ENCODE measurements at places on chromosomes 5 and 9.

- DNase-seq: no peak
These were observed 226.5 kb upstream of the NREP start for GRCh38 chr5:111983459-111983858.

GRCh38 chr5:159509002-159509660, 178.8 kb upstream of the IL12B start:
- DNase-seq: no peak

GRCh38 chr5:86806206-86806605, 188.5 kb downstream of the COX7C start:
- DNase-seq: no peak

DNA sequence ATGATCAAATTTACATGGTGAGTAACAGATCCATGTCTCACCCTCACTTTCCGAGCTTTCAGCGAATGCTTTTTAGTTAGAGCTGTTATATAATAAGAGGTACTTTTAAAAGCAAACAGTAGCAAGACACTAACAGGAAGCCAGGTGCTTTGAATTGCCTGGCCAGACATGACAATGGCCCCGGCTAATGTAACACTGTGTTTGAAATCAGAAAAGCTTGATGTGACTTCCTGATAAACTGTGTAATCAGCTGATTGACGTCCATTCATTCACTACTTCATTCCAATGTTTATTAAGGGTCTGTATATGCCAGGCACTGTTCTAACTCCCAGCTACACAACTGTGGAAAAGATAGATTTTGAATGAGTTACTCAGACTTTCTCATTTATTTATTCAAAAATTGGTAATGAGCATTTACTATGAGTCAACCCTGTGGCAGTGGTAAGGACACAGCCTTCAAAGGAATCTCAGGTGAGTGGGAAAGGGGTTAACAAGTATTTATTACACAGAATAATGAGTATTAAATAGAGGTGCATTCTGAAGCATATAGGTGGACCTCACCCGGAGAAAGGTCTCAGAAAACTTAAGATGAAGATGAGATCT, 26.6 kb downstream of the DPYSL3 start:
- no peak for DNase-seq

DNA sequence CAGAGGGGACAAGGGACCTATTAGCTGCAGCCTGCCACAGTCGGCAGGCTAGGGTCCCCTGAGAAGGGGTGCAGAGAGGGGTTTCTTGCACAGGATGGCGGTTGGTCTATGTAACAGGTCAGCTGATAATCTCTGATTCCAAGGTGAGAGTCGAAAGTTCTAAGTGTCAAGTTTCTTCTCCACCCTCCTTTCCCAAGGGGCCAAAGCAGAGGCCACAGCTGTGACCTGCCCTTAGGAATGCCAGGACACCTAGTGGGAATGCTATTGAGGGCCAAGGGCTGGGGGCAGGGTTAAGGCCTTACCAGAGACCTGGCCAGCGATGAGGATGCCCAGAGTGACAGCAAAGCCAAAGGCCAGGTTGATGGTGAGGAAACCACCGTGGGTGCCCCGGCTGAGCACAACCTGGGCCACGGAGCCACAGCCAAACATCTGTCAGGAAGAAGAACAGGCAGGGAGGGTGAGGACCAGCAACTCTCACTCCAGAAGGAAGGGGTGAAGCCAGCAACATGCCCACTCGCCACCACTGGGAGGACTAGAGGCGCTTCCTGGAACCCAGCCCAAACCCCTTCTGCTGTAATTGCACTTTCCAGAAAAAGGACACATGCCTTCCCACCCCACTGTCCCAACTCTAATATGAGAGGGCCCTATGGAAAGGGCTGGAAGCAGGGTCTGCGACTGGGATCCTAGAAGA, 3.8 kb downstream of the AQP3 start:
- DNase-seq: no peak

DNA sequence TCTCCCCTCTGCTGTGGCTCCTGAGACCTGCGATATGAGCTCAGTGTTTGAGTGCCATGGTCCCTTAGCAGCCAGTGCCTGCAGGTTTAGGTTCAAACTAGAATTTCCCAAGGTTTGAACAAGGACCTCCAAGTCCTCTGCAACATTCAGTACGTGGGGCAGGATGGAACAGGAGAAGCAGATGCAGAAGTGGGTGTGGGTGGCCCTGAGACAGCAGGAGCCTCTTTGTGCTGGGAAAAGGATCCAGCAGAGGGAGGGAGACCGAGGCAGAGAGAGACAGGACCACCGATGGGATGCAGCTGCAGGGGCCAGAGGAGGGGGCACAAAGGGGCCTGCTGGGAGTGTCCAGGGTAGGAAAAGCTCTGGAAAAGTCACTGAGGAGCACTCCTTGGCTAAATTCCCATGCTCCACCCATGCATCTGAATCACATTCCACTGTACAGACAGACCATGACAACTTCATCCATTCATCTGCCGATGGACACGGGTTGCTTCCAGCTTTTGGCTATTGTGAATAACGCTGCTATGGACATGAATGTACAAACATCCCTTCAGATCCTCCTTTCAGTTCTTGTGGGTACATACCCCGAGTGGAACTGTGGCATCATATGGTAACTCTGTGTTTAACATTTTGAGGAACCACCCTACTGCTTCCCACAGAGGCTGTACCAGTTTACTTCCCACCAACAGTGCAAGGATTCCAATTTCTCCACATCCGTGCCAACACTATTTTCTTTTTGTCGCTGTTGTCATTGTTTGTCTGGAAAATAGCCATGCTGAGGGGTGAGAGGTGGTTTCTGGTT, 26.7 kb upstream of the SUSD3 start:
- no peak for DNase-seq

DNA sequence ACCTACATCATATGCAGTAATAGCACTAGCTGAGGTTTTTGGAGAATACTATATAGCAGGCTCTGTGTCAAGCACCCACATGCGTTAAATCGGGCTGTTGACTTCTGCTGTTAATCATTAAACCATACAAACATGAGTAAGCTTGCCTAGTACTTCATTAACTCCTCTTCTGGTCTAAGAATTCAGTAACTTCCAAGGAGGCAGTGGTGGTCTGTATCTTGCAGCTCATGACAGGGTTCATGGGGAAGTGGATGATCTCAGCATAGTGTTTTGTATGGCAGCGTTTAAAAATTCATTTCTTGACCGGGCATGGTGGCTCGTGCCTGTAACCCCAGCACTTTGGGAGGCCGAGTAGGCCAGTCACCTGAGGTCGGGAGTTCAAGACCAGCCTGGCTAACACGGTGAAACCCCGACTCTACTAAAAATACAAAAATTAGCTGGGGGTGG, at the start of gene HAVCR1:
Gene HAVCR1, minus strand, starts transcription at position 24 of the 447 bp plus-strand sequence. CDS start 1,173 bp downstream, outside the sequence.
- DNase-seq: no peak

DNA sequence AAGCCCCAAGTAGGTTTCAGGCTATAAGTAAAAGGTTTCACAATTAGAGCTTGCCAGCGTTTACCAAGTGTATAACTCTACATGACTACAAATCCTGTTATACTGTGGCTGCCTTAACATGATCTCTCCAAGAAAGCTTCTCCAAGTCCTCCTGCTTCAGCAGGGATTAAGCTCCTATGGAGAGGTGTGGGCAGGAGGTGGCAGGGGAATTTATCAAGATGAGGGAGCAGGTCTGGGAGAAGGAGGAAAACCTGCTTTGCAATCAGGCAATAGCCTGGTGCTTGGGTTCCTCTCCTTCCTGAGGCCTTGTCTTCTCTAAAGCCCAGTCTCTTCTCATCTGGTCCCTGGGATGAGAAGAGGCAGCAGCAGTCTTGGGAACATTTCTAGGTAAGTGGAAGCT, 135.2 kb downstream of the TSSK1B start:
- no peak for DNase-seq

GRCh38 chr9:89083626-89084025, 92.4 kb downstream of the S1PR3 start:
- no peak for DNase-seq

DNA sequence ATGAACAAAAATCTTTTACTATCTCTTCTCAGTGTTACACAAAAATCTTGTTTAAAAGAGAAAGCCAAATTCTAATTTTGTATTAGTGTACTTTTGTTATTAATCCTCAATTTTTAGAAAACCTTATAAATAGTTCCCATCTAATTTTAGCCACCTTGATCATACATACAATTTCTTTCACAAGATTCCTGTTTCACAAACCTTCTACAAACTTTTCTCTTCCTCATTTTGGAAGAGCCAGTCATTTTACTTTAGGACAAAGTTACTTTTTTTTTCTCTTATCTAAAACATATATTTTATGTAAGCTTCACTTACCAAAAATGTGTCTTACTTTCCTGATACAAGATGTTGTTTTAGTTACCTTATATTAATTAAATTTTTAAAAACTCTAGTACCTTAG, 161.3 kb downstream of the YIPF5 start:
- DNase-seq: no peak

- no peak for DNase-seq
These were observed 171.2 kb upstream of the DMAC1 start for GRCh38 chr9:7970681-7971330.

- no peak for DNase-seq
These were observed 527 bp upstream of the SREK1 start for GRCh38 chr5:66143473-66144073.

- DNase-seq: no peak
These were observed 18.3 kb upstream of the IL13 start for GRCh38 chr5:132639706-132640130.

- no peak for DNase-seq
These were observed 58.3 kb downstream of the PIK3R1 start for GRCh38 chr5:68273717-68274409.
